NCI-H1105 treated with DMSO at 0.1 percent for 48 hours (cell line): ENCODE measurements at places on chromosomes 12 and 14.
A peak's percentile ranks its signal among the peaks of the same experiment; 100 is the strongest.

DNA sequence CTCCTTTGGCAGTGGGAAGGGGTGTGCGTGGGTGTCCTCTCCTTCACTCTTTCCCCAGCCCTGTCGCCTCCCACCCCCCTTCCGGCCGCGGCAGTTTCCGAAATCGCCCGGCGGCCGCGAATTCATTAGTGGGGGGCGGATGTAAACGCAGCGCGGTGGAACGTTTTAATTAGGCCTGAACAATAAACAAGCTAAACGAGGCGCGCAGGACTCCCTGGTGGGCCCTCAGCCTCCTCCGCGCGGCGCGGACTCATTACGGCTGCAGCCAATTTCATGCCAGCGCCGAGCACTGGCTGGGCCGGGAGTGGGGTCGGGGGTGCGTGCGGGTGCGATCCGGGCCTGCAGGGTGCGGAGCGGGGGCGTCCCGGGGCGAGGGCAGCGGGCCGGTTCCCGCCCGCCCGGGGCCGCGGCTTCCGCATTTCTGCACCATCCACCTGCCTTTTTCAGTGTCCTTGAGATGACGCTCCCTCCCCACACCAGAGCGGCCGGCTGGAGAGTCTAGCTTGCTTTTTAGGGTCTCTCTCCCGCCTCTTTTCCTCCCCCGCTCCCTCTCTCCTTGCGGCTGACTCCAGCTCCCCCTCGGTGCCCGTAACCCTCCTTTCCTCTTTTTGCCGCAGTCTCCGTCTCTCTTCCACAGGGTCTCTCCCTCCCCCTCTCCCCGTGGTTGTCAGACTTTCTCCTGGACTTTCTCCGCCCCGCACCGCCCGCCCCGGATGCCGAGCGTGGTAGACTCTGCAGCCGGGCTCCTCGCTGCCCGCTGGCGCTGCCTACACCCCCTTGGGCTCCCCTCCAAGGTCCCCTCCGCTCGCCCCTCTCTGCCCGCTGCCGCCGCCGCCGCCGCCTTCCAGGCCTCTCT is at the start of gene CISTR:
Gene CISTR (minus strand): TSS at position 644 of the 856 bp plus-strand sequence.
- peak; percentile 16 for DNase-seq

DNA sequence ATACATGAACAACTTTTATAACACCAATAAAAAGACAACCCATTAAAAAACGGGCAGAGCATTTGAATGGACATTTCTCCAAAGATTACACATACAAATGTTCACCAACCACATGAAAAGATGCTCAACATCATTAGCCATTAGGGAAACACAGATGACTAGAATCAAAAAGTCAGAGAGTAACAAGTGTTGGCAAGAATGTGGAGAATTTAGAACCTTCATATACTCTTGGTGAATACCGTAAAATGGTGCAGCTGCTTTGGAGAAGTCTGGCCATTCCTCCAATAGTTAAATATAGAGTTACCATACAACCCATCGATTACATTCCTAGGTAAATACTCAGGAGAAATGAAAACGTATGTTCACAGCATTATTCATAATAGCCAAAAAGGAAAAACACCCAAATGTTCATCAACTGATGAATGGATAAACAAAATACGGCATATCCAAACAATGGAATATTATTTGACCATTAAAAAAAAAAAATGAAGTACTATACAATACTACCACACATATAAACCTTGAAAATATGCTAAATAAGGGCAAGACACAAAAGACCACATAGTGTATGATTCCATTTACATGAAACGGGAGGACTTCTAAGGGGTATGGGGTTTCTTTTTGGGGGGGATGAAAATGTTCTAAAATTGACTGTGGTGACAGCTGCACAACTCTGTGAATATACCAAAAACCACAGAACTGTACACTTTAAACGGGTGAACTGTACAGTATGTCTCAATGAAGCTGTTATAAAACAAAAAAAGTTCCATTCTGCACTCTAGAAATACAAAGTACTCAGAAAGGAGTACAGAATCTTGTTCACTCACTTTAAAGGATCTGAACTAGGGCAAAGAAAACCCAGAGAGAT is 3.2 kb downstream of the CORO1C start:
- no peak for DNase-seq

GRCh38 chr14:85038526-85039352 is 491.2 kb upstream of the FLRT2 start:
- DNase-seq, result no peak

DNA sequence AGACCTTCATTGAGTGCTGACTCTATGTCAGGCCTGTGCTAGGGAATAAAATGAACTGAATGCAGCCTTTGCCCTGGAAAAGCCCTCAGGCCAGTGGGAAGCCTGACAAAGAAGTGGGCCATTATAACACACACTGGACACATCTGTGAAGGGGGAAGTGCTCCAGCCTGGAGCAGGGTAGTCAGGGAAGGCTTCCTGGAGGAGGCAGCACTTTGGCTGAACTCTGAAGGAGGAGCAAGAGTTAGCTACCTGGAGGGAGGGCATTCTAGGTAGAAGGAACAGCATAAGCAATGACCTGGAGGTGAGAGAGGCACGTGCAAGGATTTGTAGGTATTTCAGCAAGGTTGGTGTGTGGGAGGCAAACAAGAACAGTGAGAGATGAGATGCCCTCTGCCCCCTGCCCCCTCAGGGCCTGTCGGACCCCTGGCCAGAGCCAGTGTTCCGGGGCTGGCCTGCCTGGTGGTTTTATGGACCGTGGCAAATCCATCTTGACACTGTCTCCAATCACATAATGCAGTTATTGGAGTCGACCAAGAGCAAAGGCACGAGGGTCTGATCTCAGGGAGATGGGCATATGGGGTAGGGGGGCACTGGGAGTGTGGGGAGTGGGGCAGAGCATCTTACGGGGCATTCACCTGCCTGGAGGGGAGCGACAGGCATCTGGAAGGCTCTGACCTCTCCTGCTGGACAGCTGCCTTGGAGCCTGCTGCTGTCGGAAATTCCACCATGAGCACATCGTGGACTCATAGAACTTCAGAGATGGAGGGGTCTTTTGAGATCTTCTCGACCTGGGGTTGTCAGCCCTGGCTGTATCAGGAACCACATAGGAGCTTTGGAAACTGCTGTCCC is 2.7 kb upstream of the FAM222A start:
- DNase-seq, result no peak

GRCh38 chr12:12716151-12716792 is 896 bp upstream of the CDKN1B start:
- peak; percentile 77 for DNase-seq

- DNase-seq, result no peak
Observed at GRCh38 chr14:94109915-94110250, 653 bp upstream of the IFI27 start.

DNA sequence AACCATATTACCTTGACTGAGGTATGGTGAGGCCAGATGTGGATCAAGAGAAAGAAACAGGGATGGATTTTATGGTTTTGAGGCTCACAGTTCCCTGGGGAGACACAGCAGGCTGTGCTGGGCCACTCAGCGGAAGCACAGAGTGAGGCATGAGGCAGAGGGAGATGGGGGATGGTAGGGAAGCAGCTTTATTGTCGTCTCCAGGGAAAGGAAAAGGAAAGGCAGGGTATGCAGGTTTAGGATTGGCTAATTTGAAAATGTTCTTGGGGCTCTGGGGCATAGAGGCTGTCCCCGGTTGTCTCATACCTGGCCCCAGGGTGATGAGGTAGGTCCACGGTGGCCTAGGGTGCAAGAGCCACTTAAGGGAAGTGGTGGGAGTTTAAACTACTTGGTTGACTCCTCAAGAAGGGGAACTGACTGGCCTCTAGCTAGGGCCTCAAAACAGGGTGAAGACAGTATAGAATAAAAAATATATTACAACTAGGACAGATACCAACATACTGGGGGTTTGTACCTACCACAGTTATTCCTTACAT is 322.8 kb downstream of the RGS6 start:
- DNase-seq, result no peak

DNA sequence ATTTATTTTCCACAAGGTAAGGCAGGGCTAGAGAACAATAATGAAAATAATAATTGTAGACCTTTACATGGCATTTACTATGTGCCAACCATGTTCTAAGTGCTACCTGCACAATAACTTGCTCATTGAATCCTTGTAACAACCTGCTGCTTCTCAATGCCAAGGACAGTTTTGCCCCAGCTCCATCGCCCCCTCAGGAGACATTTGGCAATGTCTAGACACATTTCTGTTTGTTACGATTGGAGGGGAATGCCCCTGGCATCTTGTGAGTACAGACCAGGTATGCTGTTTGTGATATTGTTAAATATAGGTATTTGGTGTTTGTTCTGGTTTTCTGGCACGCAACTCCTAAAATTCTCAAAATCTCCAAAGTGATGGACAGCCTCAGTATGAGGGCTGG is 8.1 kb upstream of the ATXN2 start:
- no peak for DNase-seq

- no peak for DNase-seq
Observed at GRCh38 chr14:35403114-35403602, 1.4 kb downstream of the NFKBIA start.

GRCh38 chr12:110786012-110786411 is 43.3 kb upstream of the PPP1CC start:
- DNase-seq, result no peak

DNA sequence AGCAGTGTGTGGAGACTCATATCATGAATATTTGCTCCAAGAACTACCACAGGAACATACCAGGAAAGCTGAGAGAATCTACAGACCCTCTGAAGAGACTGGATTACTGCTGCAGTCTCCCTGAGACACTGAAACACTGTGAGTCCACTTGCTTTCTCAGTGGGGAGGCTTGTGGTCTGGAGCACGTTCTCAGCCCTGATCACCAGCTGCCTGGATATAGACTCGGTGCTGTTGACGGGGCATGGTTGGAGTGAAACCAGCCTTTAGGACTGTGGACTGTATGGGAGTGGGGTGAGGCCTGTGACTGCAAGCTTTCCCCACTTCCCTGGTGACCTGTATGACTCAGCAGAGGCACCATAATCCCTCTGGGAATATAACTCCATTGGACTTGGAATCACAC is 525.8 kb upstream of the FBXO33 start:
- DNase-seq, result no peak

DNA sequence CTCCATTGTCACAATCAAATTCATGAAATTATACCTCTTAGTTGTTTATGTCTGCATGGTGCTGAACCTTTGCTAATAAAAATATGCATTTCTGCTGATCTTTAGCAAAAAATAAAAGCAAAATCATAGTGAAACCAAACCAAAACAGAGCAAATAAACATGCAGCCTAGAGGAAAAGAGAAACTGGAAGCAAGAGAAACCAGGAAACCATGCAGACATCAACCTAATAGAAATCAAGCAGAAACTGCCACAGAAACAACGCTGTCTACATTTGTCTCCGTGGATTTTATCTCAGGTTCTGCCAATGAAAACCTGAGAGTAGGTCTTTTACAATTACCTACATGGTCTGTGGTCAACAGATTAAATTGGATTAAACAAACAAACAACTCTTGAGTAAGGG is 173.7 kb downstream of the SYT10 start:
- DNase-seq, result no peak

DNA sequence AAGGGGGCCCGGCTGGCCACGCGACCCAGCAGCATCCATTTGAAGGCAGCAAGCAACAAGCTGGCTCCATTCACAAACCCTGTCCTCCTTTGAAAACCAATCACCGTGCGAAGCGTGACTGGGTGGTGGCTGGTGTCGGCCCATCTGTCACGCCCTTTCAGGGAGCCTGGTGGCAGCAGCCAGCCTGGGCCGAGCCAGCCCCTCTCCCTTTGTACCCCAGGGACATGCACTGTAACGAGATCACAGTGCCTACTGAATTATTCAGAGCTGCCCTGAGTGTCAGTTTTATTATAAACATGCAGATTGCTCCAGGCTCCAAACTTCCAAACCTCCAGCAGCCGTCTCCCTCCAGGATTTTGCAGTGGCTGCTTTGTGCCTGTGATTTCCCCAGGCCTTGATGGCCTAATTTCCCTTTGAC is 22.3 kb upstream of the CTDSP2 start:
- no peak for DNase-seq

- peak; percentile 37 for DNase-seq
Observed at GRCh38 chr12:64054079-64054520, 168.0 kb downstream of the KICS2 start.

DNA sequence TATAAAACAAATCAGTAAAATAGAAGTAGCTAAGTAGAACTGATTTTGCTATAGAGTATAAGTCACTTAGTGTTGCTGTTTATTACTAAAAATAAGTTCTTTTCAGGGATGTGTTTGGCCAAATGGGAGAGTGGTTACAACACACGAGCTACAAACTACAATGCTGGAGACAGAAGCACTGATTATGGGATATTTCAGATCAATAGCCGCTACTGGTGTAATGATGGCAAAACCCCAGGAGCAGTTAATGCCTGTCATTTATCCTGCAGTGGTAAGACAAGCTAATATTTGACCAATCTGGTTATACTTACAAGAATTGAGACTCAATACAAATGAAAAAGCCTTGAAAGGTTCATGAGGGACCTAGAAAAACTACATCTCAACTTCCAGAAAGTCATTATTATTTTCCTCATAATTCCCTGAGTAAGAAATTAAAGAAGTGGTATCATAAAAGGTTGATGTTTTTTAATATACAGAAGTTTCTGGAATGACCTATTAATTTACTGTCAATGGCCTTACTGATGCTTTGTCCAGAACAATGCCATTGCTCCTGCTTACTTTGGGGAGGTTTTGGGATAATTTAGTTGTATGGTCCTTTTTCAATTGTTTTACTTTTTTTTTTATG is 1.9 kb downstream of the LYZ start:
- no peak for DNase-seq

DNA sequence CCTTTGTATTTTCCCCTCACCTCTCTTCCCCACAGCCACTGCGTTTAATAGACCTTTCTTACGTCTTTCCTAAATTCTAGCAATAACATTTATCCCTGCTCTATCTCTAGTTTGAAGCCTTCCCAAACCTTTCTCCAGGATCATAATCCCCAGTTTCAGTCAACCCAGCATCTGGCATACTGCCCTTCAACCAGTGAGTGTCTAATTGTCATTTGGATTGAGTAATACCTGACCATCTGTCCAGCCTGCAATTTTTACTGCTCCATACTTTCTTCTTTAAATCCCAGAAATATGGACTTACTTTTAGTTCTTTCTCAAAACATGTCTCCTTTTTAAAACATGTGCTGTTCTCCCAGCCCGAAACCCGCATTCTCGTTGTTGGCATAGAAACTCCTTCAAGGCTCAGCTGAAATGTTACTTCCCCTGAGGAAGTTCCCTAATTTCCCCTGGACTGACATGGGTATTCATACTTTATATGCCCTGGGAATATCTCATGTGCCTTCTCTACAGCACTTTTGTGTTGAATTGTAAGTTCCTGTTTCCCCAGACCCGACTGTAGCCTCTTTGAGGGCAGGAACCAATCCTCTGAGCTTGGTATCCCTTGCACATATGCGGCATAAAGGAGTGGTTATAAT is 65.1 kb upstream of the ETV6 start:
- no peak for DNase-seq

GRCh38 chr14:104805326-104805678 is 4.4 kb downstream of the ZBTB42 start:
- no peak for DNase-seq
